Regular cardiac myocyte (primary cell): ENCODE measurements at places on chromosomes 11 and 22. TPM values are rescaled to one million over a fixed set of nuclear protein-coding genes. Genes with fewer than 3 reads are reported as not detected.

Gene DEFB131B
- total RNA-seq: not detected in 2 replicates

Gene TMA7B
- total RNA-seq: not detected in 2 replicates

Gene DRAP1
- total RNA-seq: 130 and 436 TPM in 2 replicates

Gene CNGA4
- total RNA-seq: under 0.01 and 0.19 TPM in 2 replicates

Gene ZNF215
- total RNA-seq: 6.8 and 7.1 TPM in 2 replicates

Gene OR10W1
- total RNA-seq: not detected in 2 replicates

Gene TREH
- not detected in 2 replicates for total RNA-seq

Gene MMP11
- total RNA-seq: 3.5 and 8.7 TPM in 2 replicates

Gene VSIG2
- total RNA-seq: not detected in 2 replicates

Gene DAGLA
- 2.3 and 2.7 TPM in 2 replicates for total RNA-seq

Gene CREB3L1
- total RNA-seq: 10.5 and 11.0 TPM in 2 replicates

Gene FAM180B
- not detected in 2 replicates for total RNA-seq

Gene DERL3
- total RNA-seq: 0.56 and 1.3 TPM in 2 replicates

Gene CASP1
- total RNA-seq: 7.1 and 14.7 TPM in 2 replicates

Gene OR52N2
- total RNA-seq: not detected in 2 replicates

Gene CDC42BPG
- 0.19 and 1.1 TPM in 2 replicates for total RNA-seq

Gene RASSF10
- total RNA-seq: under 0.01 and 0.19 TPM in 2 replicates

Gene TRAF6
- 6.5 and 7.5 TPM in 2 replicates for total RNA-seq

Gene CASP5
- not detected in 2 replicates for total RNA-seq

Gene SEC14L2
- total RNA-seq: 19.2 and 23.8 TPM in 2 replicates

Gene CUL5
- total RNA-seq: 35.8 and 38.9 TPM in 2 replicates

Gene UBQLNL
- total RNA-seq: under 0.01 TPM in 1 of 2 replicates, not detected in the other

Gene TMEM121B
- total RNA-seq: under 0.01 TPM in 2 replicates

Gene C11orf52
- 0.38 and 1.4 TPM in 2 replicates for total RNA-seq

Gene LARGE2
- total RNA-seq: not detected in 2 replicates

Gene OR2AT4
- not detected in 2 replicates for total RNA-seq

Gene CHRM1
- total RNA-seq: not detected in 2 replicates

Gene P2RY2
- 0.28 and 0.38 TPM in 2 replicates for total RNA-seq

Gene NAV2
- 6.7 and 6.8 TPM in 2 replicates for total RNA-seq

Gene RNF215
- total RNA-seq: 27.6 and 44.5 TPM in 2 replicates

Gene APOL4
- 0.38 and 1.4 TPM in 2 replicates for total RNA-seq

Gene THY1
- total RNA-seq: 3.3 and 9.6 TPM in 2 replicates

Gene RBM14
- 30.5 and 33.3 TPM in 2 replicates for total RNA-seq

Gene BRD1
- total RNA-seq: 20.3 and 25.9 TPM in 2 replicates

Gene CCDC116
- total RNA-seq: 0.19 and 0.28 TPM in 2 replicates

Gene SLC15A3
- total RNA-seq: 4.0 and 18.0 TPM in 2 replicates

Gene INS
- not detected in 2 replicates for total RNA-seq

Gene IRAG1
- total RNA-seq: 14.8 and 61.4 TPM in 2 replicates

Gene PHETA2
- total RNA-seq: 16.5 and 17.5 TPM in 2 replicates
